ENCODE measurements at places on chromosomes 5 and 9. TPM values are rescaled to one million over a fixed set of nuclear protein-coding genes. Genes with fewer than 3 reads are reported as not detected.

DNA sequence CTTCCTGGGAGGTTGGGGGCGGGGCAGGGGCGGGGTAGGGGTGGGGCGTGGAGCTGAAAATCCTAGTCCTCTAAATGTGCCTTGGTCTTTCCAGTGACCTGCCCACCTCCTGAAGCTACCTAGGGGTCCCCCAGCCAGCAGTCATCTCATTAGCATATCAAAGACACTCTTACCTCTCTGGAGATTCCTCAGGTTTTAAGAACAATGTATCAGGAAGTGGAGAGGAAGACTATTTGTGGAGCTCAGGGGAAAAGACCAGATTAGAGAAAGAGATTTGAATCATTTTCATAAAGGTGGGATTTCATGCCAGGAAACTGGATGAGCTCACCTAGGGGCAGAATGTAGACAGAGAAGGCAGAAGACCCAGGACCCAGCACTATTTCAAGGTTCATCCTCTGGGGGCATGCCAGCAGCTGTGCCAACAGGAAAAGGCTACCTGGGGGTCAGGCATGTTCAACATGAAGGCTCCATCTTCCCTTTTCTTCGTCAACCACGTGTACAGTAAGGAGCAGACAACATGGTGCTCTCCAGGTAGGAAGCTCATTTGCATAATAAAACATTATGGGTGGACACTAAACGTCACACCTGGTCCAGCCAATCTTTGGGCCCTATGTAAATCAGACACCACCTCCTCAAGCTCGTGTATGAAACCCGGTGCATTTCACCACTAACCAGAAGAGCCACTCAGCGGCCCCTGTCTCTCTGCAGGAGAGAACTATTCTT lies 6.9 kb downstream of the GMCL2 start:
- peaks cover 1% of the 10 kb centered on the region for H3K36me3 ChIP-seq
- H3K27me3 ChIP-seq = peaks cover 3% of the 10 kb centered on the region
- H3K4me3 ChIP-seq = no peak overlapping the region
- H3K4me1 ChIP-seq = no peaks in the 10 kb centered on the region
- no peak for DNase-seq

DNA sequence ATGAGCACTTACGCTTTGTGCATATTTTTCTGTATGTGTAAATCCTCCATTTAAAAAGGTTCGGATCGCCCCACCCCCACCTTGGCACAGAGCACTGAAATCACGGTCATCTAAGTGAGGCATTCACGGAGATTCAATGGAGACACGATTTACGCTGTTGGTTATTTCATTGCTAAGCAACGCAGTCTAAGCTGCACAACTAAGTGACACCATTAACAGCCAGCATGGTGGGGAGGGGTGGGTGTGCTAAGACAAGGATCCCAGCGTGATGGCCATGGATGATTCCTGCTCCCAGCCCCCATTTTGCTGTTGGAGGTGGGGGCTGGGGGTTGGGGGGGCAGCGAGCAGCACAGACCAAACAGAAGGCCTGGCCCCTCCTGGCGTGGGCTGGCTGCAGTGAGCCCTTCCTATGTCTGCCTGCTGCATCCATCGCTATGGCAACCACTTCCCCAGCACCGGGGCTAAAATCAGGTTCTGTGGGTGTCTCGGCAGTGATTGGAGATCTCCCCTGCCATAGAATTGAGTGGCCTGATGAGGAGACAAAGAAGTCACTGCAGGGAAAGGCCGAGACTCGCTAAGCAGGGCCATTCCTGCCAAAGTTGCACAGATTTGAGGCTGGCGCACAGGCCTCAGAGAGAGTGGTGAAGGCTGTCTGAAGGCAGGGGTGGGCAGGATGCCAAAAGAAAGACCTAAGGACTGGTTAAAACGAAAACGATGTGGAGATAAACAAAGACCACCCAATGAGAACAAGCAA lies 14.3 kb upstream of the MARCHF6 start:
- no peaks in the 10 kb centered on the region for H3K27me3 ChIP-seq
- H3K4me1 ChIP-seq = peaks cover 3% of the 10 kb centered on the region
- no peaks in the 10 kb centered on the region for H3K36me3 ChIP-seq
- H3K27ac ChIP-seq = no peak overlapping the region
- no peak overlapping the region for H3K4me3 ChIP-seq
- no peak for DNase-seq

GRCh38 chr5:83199126-83199525 lies 121.8 kb downstream of the XRCC4 start:
- peaks cover 6% of the 10 kb centered on the region for H3K4me1 ChIP-seq
- H3K27ac ChIP-seq = no peak overlapping the region
- no peak for DNase-seq
- H3K27me3 ChIP-seq = no peaks in the 10 kb centered on the region

- H3K4me3 ChIP-seq = no peak overlapping the region
- no peak for DNase-seq
- no peaks in the 10 kb centered on the region for H3K27me3 ChIP-seq
- H3K27ac ChIP-seq = no peak overlapping the region
- no peaks in the 10 kb centered on the region for H3K36me3 ChIP-seq
Measured at GRCh38 chr9:642014-642413, 199.5 kb upstream of the DMRT1 start.

DNA sequence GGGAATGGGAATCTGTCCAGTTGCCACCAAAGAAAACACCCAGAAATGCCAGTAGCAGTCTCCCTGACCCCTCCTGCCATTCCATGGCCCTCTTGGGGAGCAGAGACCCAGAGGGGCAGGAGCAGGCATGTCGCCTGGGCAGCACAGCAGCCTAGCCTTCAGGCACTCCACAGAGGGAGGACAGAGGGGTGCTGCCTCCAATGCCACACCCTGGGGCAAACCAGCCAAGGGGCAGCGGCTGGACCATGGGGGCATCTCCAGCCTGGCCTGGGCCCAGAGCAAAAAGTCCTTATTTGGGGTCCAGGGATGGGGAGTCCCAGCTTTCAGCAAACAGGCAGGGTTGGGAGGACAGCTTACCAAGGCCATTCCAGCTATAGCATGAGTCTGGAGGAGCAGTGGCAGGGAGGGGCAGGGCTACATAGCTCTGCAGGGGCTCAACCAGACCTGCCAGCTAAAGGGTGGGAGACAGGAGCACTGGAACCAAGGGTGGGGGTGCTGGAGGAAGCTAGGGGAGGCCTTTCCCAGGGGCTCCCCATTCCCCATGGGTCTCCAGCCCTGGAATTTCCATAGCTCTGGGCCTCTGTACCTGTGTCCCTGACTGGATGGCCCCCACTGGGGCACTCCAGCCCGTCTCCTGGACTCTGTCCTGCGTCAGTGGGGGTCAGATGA lies 6.7 kb downstream of the BRD3 start:
- H3K27ac ChIP-seq = no peak overlapping the region
- peaks cover 27% of the 10 kb centered on the region for H3K4me1 ChIP-seq
- peak; percentile 60 for DNase-seq
- H3K36me3 ChIP-seq = no peaks in the 10 kb centered on the region
- H3K27me3 ChIP-seq = no peaks in the 10 kb centered on the region

DNA sequence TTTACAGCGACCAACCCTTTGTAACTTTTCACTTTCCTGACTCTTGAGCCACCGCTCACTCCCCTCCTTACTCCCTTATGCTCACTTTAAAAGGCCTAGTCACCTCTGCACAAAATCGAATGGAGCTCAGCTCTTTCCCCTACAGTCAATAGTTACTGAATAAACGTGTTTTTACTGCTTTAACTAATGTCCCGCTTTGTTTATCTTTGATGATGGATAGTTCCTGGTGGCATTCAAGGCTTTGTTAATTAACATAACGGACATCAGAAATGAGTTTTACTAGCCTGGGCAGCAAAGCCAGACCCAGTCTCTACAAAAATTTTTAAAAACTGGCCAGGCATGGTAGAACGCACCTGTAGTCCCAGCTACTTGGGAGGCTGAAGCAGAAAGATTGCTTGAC lies 5.0 kb downstream of the SERINC5 start:
- no peaks in the 10 kb centered on the region for H3K36me3 ChIP-seq
- DNase-seq = no peak
- H3K4me3 ChIP-seq = no peak overlapping the region
- peaks cover 62% of the 10 kb centered on the region for H3K4me1 ChIP-seq
- no peaks in the 10 kb centered on the region for H3K27me3 ChIP-seq

GRCh38 chr9:132422574-132422973 lies 12.6 kb downstream of the CFAP77 start:
- H3K27ac ChIP-seq = no peak overlapping the region
- H3K4me3 ChIP-seq = no peak overlapping the region
- no peaks in the 10 kb centered on the region for H3K4me1 ChIP-seq
- peaks cover 48% of the 10 kb centered on the region for H3K27me3 ChIP-seq
- no peaks in the 10 kb centered on the region for H3K36me3 ChIP-seq

- H3K36me3 ChIP-seq = no peaks in the 10 kb centered on the region
- peaks cover 23% of the 10 kb centered on the region for H3K4me1 ChIP-seq
- H3K27me3 ChIP-seq = no peaks in the 10 kb centered on the region
- no peak overlapping the region for H3K27ac ChIP-seq
Measured at GRCh38 chr5:156135531-156135930, 191.4 kb upstream of the SGCD start.

GRCh38 chr5:11427569-11427968 lies 476.7 kb downstream of the CTNND2 start:
- H3K27me3 ChIP-seq = peaks cover 2% of the 10 kb centered on the region
- H3K4me1 ChIP-seq = no peaks in the 10 kb centered on the region
- DNase-seq = no peak
- H3K36me3 ChIP-seq = no peaks in the 10 kb centered on the region

SOHLH1 gene
- not detected for total RNA-seq

LRRC26 gene
- total RNA-seq = not detected
